ENCODE measurements at places on chromosomes 12 and 14.

GRCh38 chr14:76348898-76349297, 27.0 kb upstream of the ESRRB start:
- DNase-seq: peak; percentile 52

DNA sequence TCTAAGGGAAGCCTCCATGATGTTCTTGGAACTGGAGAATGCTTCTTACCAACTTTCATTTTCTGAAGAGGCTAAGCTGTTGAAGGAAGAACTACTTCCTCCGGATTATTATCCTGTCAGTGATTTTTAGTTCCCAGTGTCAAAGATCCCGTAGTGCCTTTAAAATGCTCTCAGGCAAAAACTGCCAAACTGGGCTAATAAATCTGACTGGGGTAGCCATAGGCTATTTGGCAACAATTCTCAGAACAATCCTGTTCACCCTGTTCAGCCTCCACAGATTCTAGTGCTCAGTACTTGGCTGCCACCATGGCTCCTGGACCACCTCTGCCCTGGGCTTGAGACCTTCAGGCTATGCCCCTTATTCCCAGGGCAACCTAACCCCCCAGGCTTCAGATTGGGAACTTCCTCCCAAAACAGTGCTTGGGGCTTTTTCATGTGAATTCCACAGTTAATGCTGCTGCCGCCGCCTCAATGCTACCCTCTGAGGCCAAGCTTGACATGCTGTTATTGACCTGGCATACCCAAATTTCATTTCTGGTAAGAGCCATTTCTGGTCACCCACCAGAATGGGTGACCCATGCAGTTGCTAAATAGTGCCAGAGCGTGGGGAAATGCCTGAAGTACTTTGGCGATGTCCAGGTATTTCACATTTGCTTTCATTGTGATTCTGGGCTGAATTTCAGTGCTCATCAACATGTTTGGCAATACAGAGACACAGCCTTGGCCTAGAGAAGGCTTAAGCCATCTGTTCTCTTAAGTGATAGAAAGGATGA, 110.0 kb upstream of the ARHGAP5 start:
- DNase-seq: no peak

- no peak for DNase-seq
These were observed 55.5 kb downstream of the FAM222A start for GRCh38 chr12:109768901-109769670.

DNA sequence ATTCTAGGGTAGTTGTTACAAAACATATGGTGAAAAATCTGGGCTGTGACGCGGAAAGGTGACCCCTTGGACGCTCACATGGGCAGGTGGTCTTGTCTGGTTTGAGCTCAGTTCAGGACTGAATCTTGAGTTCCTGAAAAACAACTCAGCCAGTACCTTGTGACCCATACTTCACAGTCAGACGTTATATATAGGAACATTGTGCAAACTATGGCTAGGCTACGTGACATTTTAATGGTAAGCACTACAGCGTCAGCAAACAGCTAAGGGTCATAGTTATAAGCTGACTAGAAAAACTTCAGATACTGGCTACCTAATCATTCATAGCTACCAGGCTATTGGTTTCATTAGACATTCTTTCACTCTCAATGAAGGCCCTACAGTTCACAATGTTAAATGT, 14.8 kb upstream of the EDDM3A start:
- DNase-seq: no peak

DNA sequence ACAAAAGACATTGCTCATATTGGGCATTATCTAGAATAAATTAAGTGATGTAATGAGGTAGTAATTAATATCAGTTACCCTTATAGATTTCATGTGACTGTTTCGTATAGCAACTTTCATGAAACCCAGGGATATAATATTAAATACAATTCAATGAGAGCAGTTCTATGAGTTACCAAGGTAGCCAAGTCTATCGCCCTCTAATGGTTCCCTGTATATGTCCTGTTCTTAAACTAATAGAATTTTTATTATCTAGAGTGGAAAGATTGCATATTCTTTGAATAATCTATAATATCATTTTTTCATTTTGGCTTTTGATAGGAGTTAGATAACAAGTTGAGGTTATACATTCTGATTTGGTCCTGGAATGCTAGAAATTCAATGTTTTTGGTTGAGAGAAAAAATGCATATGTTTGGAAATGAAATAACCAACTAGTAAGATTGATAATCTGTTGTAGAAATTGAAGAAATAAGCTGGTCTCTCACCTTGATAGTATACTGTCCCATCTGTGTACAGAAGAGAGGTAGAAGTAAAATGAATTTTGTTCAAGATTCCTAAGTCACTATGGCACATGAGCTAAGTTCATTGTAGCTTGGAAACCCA, 59.7 kb downstream of the SCFD1 start:
- peak; percentile 8 for DNase-seq
